Renal pelvis (tissue), 12 donors: ENCODE measurements at places on chromosomes 11 and 22.

DNA sequence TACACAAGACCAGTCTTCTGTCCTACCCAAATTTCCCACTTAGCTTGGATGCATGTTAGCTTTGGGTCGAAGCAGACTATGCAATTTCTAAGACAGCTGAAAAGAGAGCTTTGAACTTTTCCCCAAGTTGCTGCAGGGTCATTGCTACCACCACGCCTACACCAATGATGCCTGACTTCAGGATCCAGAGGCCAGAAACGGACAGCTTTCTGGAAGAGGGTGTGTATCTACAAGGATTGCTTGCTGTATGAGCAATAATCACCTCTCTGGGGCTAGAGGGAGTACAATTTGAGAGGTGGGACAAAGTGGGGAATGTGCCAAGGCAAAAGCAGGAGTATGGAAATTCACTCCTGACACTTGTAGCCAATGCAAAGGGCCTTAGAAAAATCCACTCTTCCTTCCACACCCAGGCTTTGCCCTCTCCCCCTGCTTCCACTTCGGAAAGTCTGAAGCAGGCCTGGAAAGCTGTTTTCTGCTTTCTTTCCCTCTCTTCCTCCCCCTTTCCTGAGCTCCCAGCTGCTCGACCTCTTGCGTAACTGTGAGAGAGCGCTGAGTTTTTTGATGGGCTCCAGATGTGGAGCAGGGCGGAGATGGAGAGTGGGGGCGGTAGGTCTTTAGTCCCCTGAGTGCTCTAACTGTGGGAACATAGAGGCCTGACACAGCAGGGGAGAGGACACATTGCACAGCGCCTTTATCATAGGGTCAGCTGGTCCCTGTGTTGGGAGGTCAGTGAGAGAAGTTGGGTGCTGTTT is 2.1 kb upstream of the PHLDB1 start:
- peak; percentile 91 for DNase-seq

DNA sequence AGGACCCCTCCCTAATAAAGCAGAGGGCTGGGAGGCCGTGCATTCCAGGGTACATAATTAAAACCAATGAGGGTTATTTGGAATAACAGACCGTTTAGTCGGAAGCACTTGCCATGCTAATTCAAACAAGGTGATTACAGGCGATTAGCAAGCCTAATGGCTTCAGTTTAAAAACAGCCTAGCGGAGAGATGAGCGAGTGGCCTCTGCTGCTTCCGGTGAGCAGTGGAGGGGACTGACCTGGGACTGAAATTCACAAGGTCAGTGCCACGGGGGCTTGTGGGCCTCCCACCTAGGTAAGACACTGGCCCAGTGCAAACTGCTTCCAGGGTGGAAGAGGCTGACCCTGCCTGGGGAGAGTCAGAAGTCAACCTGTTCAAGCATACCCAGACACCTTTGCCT is 56.8 kb upstream of the ALX4 start:
- no peak for DNase-seq

GRCh38 chr11:112555491-112556364 is 295.1 kb upstream of the PLET1 start:
- DNase-seq = peak; percentile 29

GRCh38 chr11:97516688-97517087 is 1126.9 kb downstream of the JRKL start:
- no peak for DNase-seq

DNA sequence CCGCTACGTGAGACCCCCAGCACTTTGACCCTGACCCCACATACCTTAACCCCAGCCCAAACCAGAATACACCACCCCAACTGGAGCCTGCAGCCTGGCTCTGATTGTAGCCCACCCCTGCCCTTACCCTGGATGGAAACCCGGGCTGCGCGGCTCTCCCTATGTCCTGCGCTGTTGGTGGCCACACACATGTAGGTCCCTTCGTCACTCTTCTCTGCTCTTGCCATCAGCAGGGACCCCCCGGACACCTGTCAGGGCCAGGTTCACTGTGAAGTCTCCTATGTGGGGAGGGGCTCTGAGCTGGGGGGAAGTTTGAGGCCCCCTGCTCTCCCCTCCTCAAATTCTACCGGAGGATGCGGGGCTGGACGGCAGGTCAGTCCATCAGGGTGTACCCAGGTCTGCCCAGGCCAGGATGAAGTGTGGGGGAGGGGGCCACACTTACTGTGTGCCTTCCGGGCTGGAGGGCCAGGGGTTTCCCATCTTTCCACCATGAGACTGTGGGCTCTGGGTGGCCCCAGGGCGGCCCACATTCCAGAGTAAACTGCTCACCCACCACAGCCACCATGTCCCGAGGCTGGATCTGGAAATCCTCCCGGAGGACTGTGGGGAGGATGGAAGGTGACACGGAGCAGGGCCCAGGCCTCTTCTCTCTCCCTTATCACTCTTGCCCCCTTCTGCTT is 1.5 kb downstream of the ROBO4 start:
- no peak for DNase-seq

DNA sequence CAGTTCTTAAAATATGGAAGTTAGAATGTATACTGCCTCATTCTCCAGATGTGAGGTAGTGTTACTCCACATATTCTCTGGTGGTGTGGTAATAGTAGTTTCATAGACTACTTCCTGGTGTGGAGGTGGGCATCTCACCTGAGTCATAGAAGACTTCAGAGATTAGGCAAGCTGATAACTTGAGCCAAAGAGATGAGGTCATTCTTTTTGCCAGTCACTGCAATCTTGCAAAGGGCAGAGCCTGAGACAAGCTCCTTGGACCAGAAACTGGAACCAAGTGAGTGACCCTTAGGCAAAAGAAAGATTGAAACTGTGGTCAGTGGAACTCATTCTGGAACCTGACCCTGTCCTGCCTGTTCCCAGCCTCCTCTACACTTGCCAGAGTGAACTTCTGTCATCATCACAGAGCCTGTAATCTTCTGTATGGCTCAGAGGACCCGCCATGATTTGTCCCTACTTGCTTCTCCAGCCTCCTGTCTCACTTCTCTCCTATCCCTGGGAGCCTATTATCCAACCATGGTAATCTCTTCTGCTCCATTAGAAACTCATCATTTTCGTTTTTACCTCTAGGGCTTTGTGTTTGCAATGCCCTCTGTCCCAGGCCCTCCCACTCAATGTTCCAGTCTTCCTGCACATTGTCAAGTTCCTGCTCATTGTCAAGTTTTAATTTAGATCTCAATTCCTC is 10.6 kb upstream of the CCDC83 start:
- DNase-seq = no peak

GRCh38 chr11:66686801-66687750 is 9.4 kb upstream of the RBM4B start:
- DNase-seq = no peak

DNA sequence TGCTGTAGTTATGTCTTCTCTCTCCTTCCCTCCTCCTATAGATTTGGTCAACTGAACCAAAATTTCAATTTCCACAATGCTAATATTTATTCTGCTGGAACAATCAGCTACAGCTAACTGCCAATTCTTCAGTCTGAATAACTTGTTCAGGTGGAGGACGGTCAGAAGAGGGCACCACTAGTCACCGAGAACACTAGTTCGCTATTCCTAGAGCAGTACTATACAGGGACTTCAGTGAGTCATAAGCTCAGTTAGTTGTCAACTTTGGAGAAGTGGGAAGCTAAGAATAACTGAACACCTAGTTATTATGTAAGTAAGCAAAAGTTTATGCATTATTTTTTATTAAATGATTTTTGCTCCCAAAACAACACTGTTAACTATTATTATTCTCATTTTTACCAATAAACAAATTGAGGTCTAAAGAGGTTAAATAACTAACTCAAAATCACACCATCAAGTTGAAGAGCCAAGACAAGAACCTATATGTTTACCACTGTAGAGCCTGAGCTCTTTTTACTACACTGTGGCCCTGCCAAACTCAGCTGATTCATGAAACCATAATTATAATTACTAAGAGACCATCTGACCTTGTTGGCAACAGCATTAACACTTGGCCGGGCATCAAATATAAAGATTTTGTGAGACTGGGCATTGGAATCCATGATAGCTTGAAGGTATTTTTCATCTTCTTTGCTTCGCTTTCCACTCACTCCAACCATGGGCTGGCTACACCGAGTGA is 59.0 kb downstream of the CEP57 start:
- DNase-seq = peak; percentile 30

- DNase-seq = no peak
Measured at GRCh38 chr11:62315431-62315830, 16.6 kb upstream of the SCGB1D4 start.

GRCh38 chr11:3152471-3153110 is 12.5 kb downstream of the OSBPL5 start:
- no peak for DNase-seq

DNA sequence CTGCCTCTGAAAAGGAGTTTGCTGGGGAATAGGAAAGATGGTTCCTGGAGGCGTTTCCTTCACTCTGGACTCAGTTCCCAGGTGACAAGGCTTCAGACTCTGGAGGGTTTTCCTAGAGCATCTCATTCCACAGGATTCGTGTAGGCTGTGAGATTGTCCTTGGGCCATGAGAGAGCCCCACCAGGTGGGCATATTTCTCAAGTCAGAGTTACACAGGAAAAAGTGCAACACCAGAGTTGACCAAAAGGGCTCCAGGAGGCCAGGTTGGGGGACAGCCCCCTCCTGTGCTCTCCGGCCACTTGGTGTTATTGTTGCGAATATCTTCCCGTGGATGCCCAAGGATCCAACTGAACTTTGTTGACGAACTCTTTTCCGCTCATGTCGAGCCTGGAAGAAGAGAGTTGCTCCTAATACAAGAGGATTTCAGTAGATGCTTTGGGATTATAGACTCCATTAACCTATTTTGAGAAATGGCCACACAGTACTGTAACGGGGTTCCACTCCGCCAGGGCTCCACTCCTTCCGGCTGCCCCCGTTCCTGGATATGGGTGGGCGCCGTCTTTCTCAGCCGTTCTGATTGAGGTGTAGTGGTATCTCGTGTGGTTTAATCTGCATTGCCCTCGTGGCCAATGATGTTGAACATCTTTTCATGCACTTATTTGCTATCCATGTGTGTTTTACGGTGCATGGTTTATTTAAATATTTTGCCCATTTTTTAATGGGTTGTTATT is 580.3 kb downstream of the BRD1 start:
- no peak for DNase-seq

DNA sequence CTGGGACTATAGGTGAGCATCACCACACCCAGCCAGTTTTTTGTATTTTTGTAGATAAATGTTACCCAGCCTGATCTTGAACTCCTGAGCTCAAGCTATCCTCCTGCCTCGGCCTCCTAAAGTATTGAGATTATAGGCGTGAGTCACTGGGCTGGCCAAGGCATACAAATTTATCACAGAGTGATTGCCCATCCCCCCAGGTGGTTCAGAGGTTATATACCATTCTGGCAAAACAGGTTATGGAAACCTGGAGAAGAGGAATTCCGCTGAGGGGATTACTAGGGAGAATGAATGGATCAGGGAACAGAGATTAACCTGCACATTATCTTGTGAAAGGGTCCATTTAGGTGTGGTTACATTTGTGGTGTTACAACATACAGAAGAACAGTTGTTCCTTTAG is 8.1 kb downstream of the ATG13 start:
- no peak for DNase-seq

DNA sequence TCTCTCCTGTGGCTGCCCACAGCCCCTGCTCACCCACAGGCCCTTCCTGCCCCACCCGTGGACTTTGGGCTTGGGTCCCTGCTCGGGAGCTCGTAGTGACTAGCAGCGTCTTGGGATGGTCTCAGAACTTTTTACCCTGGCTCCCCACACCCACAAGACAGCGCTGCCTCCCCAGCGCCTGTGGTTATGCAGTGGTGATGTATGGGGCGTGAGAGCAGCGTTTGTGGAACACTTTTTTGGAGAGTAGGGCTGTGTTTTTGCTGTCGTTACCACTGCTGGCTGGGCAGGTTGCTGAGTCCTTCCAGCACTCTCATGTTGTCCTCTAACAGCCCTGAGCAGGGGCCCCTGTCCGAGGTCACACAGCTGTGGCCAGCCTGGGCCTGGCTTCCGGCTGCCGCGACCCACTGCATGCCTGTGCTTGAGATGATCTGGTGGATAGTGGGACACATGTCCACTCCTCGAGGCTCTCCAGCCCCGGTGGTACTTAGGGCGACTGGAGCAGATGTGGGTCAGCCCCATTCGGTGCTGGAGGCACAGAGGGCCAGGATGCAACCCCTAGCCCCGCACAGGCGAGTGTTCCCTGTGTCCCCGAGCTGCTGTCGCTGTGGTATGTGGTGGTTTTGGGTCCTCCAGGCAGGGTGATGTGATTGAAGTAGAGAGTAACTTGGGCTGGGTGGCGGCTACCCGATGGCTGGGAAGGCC is 7.1 kb upstream of the GRAMD4 start:
- DNase-seq = no peak

- DNase-seq = no peak
Measured at GRCh38 chr11:31237819-31238760, 131.4 kb downstream of the DCDC1 start.

DNA sequence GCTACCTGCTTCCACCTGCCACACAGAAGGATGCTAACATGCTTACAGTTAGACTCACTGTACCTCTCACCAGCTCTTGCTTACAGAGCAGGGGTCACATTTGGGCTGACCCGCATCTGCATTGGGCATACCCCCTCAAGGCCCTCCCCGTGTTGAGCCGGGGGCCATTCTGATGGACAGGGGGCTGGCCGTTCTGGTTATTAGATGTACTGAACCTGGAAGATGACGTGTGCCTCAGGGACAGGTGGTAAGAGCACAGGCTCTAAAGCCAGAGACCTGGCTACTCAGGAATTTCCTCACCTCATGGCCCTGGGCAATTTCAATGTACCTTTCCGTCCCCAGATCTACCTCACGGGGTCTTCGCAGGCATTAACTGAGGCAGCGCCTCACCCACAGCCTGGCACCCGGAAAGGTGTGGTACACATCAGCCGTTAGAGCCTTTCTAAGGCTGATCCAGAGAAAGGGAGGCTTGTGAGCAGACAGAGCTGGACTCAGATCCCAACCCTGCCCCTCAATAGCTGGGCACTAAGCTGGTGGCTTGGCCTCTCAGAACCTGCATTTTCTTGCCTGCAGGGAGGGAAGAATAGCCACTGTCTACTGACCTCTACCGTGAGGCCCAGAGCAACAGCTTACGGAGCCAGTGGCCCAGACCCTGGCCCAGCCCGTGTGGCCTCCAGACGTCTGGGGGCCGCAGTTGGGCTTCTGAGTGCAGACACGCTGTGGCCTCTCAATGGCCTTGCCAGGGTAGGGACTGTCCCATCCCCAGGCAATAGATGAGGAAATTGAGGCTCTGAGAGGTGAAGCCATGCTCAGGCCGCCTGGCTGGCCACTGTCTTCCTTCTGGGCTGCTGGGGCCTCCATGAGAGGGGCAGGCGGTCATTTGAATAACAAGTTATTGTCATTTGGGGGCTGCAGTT is 100.6 kb downstream of the MORC2 start:
- DNase-seq = no peak

- DNase-seq = no peak
Measured at GRCh38 chr11:87300640-87301380, 263.1 kb downstream of the TMEM135 start.

- no peak for DNase-seq
Measured at GRCh38 chr11:121592708-121593107, 139.9 kb upstream of the SORL1-AS1 start.

DNA sequence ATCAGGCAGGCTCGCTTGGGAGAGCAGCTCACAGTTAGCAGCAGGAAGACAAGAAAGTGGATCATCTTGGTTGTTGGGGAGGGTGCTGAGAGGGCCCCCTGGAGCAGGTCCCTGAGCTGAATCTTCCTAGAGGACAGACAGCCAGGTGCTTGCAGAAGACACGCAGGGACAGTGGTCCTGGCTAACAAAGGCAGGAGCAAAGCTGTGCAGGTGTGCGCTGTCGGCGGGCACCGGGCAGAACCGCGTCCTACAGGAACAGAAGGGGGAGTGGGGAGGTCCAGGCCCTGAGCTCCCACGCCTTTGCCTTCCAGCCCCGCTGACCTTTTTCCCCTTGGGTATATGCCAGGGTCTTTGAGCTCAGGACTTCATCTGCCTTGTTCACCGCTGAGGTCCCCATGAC is 30.1 kb upstream of the PARVB start:
- no peak for DNase-seq

GRCh38 chr22:38751422-38752346 is 4.1 kb downstream of the SUN2 start:
- DNase-seq = no peak
